ENCODE measurements at places on chromosomes 7 and 10.
A peak's percentile ranks its signal among the peaks of the same experiment; 100 is the strongest.

DNA sequence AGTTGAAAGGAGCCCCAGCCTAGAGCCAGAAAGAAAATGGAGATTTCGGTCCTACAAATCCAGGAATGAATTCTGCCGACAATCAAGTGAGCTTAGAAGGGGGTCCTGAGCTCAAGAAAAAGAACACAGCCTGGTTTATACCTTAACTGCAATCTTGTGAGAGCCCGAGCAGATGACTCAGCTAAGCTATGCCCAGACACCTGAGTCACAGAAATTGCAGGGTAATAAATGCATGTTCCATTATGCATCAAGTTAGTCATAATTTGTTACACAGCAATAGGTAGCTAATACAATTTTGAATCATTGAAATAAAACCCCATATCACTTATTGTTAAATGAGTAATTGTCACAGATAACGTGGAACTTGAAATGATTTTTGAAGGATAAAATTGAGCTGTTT lies 111.8 kb upstream of the FOXP2 start:
- DNase-seq: no peak

GRCh38 chr7:107322015-107322414 lies 147.8 kb upstream of the GPR22 start:
- DNase-seq: no peak

- DNase-seq: no peak
Measured at GRCh38 chr10:490891-491571, 198.4 kb downstream of the DIP2C start.

DNA sequence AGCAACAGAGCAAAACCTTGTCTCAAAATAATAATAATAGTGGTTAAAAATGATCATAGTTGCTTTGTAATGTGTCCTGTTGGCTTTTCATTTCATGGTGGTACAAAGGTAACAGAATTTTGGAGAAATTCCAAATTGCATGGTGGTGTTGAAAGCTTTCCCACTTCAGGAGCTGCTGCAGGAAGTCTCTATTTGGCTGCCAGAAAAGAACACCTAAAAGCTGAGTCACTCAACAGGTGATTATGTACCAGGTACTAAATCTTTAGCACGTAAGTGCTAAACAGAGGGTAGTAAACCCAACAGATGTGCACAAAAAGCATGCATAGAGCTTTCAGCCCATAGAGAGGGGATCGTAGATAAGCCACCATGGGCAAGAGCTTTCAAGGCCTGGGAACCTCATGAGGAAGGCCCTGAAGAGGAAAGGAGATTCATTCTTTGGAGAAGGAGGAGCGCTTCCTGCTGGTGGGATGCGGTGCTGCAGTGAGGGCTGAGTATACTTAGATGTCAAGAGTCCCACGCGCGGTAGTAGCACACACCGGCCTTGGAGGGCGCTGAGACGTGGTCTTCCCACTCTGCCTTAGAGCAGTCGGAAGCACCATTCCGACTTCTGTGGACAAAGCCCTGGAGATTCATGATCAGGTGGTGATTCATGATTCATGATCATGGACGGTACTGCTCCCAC lies 118.7 kb downstream of the RALA start:
- DNase-seq: peak; percentile 4

DNA sequence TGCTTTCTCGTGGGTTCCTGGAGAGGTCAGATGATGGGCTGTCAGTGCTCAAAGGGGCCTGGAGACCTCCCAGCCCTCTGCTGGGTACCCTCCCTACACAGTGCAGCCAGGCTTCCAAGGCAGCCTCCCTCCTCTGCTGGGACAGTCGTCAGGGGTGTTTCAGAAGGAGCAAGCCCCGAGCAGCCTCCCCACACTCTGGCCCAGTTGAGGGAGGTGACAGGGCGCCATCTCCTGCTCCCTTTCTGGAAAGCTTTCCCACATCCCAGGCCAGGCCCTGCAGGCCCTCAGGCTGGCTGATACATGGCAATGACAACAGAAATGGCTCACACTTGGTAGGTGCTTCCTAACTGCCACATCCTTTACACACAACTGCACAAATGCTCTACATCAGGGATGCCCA lies 32.1 kb downstream of the KCNMA1 start:
- no peak for DNase-seq

DNA sequence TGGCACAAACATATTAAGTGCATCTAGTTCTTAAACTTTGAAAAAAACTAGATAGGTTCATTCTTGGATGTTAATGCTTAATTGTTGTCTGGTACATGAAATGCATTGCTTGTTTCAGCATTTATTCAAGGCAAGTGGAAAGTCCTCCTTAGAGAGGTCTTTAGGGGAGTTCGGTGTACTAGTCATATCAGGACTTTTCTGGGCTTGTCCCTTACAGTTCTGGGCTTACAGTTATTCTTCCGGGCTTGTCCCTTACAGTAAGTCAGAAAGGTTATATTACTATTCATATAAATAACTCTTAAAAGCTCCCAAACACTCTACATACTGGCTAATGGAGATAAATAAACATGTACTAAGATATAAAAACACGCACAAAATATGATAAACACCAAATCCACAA lies 61.6 kb upstream of the MRLN start:
- no peak for DNase-seq

DNA sequence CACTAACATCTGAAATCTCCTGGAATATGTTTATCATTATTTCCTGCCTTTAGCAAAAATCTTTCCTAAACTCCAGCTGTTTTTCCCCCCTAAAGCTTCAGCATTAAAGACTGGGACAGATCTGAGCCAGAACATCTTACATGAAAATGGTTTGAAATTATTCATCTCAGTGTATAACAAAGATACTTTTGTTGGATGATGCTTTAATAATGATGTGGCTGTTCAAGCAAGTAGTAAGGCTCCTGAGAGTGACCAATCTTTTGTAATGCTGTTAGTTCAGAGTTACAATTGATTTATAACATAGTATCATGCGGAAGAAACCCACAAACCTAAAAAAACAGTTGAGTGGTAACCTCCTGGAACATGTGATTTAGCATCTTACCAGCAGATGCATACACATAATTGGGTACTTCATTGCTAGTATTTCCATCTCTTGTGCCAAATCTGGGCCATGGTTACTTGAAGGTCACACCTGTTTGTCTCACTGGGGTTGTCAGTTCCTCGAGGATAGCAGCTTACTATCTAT lies 1.5 kb downstream of the BZW2 start:
- no peak for DNase-seq

DNA sequence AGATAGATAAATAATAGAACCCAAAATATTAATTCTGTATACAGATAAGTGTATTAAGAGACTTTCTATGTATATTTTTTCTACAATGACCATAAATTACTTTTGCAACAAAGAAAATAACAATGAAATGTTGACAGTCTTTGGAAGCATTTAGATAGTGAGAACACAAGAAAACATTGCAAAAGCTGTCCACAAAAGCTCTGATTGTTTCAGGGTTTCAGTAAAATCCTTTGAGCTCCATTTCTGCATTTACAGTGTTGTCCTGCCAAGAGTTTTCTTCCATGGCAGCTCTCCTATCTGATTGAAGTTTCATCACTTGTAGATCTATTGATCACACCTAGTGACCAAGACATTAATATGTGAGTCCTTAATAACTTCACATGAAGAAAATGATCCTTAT lies 321.8 kb downstream of the GPR37 start:
- no peak for DNase-seq

- DNase-seq: no peak
Measured at GRCh38 chr7:5495581-5496375, 72.1 kb upstream of the TNRC18 start.

GRCh38 chr7:51827631-51828030 lies 511.0 kb upstream of the COBL start:
- DNase-seq: no peak

DNA sequence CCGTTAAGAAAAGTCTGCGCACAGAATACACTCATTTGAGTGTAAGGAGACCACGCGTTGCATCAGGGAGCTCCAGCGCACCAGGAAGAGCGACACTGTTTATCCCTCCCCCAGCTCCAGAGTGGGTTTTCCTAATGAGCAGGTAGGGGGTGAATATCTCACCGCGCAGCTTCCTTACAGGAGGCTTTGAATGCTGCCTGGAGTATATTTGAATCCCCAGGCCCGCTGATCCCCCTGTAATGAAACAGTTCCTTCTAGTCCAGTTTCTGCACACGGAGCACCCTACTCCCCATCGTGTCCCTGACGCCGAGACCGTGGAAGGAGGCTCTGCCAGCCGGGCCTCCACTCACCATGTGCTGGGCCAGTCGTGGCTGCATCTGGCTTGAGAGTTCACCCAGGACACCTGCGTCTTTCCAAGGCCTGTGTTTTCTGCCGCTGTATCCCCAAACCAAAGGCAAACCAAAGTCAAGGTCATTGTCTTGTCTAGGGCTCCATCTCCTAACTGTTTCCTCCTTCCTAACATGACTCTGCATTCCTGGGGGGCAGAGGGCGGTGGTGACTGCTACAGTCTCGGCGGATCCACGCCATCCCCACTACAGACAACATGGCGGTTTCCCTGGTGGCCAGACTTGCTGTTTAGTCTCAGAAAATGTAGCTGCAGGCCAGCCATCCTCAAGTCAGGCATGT lies 167.8 kb downstream of the USP6NL start:
- no peak for DNase-seq

GRCh38 chr10:72503241-72503640 lies 122.6 kb downstream of the MICU1 start:
- DNase-seq: no peak

GRCh38 chr7:25664593-25664992 lies 436.3 kb upstream of the NPVF start:
- no peak for DNase-seq

GRCh38 chr7:3559278-3559677 lies 258.2 kb downstream of the SDK1 start:
- DNase-seq: no peak

GRCh38 chr10:132110713-132111112 lies 45.0 kb downstream of the JAKMIP3 start:
- no peak for DNase-seq

- DNase-seq: no peak
Measured at GRCh38 chr10:93259126-93259525, 185.4 kb downstream of the CYP26A1 start.

- no peak for DNase-seq
Measured at GRCh38 chr7:23247046-23247602, 549 bp downstream of the GPNMB start.

DNA sequence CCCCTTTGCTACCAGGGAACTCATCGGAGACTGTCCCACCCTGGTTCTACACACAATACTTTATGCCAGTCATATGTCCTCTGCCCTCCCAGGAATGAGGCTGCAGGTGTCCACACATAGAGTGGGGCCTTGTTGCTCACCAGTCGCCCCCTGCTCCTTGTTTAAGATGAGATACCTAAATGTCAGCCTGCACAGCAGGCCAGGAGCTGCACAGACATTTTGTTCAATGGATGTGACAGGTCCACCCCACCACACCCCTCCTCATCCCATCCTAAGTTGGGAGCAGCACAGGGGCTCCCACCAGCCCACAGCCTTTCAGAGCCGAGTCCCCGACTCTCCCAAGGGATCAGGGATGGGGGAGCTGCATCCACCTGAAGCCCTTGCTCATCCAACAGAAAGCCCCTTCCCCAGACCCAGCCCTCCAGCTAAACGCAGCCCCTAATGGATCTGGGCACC lies 6.2 kb upstream of the GRID1 start:
- DNase-seq: no peak

DNA sequence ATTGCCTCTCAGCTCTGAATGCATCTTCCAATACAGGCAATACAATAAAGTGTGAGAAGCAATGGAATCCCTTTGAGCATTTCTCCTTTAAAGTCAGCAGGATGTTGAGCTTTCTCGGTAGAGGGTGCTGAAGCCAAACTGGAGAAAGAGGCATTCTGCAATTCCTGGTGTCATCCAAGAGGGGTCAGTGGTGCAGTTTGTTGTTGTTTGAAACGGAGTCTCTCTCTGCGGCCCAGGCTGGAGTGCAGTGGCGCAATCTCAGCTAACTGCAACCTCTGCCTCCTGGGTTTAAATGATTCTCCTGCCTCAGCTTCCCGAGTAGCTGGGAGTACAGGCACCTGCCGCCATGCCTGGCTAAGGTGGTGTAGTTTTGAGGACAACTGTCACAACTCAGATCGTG lies 486.5 kb downstream of the CALN1 start:
- no peak for DNase-seq

DNA sequence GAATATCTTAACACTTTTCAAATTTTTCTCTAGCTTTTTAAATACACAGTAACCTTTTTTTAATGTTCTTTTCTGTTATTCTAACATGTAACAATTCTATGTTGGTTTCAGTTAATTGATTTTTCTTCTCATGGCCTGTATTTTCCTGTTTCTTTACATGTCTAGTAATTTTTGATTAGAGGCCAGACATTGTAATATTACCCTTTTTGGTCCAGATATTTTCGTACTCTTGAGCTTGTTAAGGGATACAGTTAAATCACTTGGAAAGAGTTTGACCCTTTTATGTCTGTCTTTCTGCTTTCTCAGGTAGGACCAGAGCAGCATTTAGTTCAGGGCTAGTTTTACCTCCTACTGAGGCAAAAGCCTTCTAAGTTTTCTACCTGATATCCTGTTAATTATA lies 45.0 kb downstream of the BICC1 start:
- no peak for DNase-seq

DNA sequence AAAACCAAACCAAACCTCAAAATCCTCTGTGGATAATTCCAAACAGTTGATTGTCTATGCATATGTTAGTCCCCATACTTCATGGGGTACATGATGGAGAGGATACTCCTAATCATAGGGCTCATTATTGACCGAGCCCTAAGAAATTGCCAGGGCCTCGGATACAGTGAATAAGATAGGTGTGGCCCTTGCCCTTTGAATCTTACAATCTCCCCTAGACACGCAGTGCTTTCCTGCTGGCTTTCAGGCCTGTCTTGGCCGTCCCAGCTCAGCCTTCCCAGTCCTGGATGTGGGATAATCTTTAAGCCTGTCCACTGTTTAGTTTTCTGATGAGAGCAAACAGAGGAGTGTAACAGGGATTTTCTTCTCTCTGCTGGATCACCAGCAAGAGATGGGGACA lies 161.8 kb downstream of the TMEM178B start:
- DNase-seq: no peak

GRCh38 chr10:35412003-35412723 lies 75.9 kb downstream of the CCNY start:
- no peak for DNase-seq

- no peak for DNase-seq
Measured at GRCh38 chr7:149261316-149261828, 624 bp upstream of the ZNF783 start.

DNA sequence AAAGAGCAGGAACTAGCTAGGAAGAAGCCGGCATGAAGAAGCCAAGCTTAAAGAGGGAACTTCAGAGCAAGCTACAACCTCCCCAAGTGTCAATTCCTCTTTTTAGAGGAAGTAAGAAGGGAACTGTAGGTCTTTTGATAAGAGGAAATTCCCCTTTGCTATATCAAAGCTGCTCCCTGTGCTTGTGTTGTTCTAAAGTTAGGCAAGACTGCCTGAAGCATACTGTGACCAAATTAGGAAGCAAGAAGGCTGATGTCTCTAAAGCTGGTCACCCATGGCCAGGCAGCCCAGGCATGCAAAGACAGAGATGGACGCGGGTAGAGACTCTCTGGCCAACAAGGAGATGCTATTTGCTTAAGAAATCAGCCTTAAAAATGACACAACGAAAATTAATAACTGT lies 87.9 kb downstream of the RNF216 start:
- no peak for DNase-seq
